Stimulated activated CD8-positive, alpha-beta memory T cell treated with anti-CD3 and anti-CD28 coated beads, Interleukin-4, amount 100 ng/mL, for 1 hour (primary cell): ENCODE measurements at places on chromosomes 3 and 15.

GRCh38 chr3:123137001-123137400 is 64.7 kb upstream of the SEC22A start:
- DNase-seq, result no peak

- DNase-seq, result no peak
These were observed 7.2 kb upstream of the SCAMP5 start for GRCh38 chr15:74988007-74988800.

GRCh38 chr15:67037694-67038093 is 27.7 kb upstream of the SMAD3 start:
- no peak for DNase-seq

DNA sequence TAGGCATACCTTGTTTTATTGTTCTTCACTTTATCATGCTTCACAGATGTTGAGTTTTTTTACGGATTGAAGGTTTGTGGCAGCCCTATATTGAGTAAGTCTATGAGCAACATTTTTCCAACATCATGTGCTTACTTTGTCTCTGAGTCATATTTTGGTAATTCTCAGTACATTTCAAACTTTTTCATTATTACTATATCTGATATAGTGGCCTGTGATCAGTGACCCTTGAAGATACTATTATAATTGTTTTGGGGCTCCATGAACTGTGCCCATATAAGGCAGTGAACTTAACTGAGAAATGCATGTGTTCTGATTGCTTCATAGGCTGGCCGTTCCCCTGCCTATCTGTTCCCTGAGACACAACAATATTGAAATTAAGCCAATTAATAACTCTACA is 42.8 kb upstream of the NSMCE3 start:
- DNase-seq, result no peak

DNA sequence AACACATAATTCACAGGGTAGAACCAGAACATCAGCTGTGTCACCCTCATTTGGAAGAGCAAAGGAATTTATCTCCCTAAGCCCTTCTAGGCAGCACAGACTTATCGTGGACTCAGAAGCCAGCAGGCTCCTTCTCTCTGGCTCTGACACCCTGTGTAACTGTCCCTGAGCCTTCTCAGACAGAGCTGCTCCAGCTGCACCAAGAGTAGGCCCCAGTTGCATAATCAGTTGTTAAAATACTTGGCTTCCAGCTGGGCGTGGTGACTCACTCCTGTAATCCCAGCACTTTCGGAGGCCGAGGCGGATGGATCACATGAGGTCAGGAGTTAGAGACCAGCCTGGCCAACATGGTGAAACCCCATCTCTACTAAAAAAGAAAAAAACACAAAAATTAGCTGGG is 49.4 kb upstream of the ACVR2B start:
- no peak for DNase-seq

DNA sequence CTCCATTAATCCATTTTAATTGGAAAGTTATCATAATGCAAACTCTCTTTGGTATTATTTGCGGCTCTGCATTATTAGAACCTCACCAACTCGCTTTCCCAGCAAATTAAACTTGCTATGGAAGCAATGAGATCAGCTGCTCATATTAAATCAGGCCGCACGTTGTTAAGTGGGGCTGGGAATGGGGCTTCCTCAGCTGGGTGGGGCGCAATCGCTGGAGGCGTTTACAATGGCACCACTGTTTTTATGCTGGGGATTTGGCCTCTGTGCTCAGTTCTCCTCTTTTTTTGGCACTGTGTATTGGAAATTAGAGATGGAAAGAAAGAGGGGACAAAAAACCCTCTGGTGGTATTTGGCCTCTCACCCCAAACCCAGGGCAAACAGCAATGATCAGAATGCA is 72.2 kb downstream of the RPLP1 start:
- DNase-seq, result no peak

DNA sequence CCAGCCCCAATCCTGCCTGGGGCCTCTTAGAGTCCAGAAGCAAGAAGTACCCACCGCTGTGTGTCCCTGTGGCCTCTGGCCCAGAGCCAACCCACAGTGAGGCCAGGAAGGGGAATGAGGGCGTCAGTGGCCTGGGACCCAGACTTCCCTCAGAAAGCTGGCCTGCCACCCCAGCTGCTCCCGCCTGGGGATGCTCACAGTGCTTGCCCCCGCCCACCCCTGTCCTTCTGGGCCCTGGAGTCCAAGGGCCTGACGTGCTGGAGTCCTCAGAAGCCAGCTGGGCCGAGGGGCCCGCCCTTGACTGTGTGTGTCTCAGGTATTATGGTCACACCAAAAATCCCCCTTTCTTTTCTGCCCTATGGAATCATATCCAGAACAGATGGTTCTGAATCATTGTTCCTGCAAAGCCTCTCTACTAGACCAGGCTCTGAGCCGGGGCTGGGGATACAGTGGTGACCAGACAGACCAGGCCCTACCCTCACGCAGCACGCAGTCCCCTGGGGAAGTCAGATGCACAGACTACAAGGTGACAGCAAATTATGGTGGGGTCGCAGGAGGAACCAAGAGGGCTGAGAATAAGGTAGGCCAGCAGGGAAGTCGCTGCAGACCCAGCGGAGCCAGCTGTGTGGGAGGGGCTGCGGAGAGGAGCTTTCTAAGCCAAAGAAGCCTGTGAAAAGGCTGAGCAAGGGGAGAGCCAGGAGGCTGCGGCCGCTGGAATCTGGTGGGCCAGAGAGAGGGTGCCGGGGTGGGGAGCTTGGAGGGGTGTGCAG is 99.1 kb downstream of the VGLL4 start:
- no peak for DNase-seq

- no peak for DNase-seq
These were observed 137.7 kb downstream of the LRIG1 start for GRCh38 chr3:66363148-66363547.

GRCh38 chr3:194268654-194269512 is 82.2 kb downstream of the CPN2 start:
- no peak for DNase-seq

GRCh38 chr3:113008117-113008516 is 17.3 kb downstream of the GTPBP8 start:
- DNase-seq, result no peak

- no peak for DNase-seq
These were observed 6.6 kb downstream of the HTR3C start for GRCh38 chr3:184059424-184059823.

DNA sequence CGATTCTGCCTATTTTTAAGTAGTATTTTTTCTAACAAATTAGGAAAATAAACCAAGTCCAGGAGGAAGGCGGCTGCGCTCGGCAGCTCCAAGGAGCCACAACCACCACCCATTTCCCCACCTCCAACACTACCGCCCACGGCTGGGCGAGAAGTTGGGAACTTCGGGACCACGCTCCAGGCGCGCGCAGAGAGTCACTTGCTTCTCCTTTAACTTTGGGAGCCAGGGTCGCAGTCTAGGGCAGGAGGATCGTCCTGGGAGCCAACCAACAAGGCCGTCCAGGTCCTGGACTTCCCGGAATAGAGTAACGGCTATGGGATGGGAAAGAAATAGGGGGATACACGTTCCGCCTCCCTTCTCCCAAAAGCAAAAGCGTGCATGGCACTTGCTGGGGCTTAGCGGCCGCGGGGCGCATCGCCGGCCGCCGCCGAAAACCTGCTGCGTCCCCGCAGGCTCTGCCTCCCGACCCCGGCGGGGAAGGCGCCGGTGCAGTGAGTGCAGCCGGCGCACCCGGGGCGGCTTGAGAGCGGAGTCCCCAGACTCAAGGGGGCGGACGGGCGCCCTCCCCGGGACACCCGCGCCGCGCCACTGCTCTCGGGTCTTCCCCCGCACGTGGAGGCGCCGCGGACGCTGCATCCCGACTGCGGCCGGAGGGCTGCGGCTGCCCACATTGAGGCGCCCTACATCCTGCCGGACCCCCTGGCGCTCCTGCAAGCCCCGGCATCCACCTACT is 699 bp downstream of the MEGF11 start:
- DNase-seq, result no peak

DNA sequence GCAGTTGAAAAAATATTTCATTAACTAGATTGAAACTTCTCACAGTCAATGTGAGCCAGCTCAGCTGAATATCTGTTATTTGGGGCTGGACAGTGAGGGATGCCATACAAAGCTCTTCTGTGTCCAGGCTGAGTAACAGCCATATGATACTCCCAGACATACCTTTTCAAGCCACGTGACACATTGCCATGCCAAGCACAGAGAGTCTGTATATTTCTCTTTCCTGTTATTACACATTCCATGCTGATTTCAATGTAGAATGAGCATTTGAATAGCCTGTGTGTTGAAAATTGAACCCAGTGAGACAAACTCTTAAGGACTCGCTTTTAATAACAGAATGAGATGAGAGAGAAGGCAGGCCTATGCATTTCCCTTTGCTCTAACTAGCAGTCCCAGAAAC is 334.7 kb upstream of the RASGRP1 start:
- no peak for DNase-seq

- DNase-seq, result no peak
These were observed 37.3 kb downstream of the KIF9 start for GRCh38 chr3:47245271-47245670.

GRCh38 chr3:160842021-160843005 is 86.3 kb downstream of the PPM1L start:
- DNase-seq, result no peak

DNA sequence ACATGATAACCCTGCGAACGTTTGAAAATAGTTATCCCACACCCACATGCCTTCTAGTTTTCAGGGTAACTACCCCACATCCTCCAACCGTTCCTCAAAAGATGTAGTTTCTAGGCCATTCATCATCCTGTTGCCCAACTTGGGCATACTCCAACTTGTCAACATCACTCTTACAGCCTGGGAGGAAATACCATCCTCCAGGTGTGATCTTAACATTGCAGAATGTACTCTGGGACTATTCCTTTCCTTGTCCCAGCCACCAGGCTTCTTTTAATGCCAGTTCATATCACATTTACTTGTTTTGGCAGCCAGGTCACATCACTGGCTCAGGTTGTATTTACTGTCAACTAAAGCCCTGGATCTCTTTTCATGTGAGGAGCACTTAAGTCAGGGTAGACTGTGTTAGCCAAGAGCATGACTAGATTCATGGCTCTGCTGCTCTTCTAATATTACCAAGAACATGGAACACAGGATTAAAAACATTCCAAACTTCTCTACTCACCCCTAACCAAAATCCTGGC is 4.0 kb upstream of the DENND6A start:
- DNase-seq, result no peak

- no peak for DNase-seq
These were observed 336.2 kb downstream of the ERC2 start for GRCh38 chr3:56131974-56132590.

GRCh38 chr3:72977060-72977808 is 19.4 kb upstream of the PPP4R2 start:
- no peak for DNase-seq

DNA sequence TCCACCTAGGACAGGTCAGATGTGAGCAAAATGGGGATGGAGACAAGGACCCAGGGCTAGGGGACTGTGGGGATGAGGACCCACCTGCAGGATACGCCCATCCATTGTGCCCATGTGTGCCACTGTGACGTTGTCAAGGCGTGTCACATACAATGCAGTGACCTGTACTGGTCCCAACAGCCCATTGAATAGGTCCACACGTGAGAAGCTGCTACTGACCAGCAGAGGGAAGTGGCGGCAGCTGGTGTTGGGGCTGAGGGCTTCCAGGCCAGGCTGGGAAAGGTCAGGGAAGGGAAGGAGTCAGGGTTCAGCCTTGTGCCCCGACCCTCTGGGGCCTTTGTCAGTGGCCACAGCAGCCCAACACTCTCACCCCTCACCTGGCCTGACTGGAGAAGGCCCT is 4.7 kb downstream of the MST1R start:
- DNase-seq, result no peak

DNA sequence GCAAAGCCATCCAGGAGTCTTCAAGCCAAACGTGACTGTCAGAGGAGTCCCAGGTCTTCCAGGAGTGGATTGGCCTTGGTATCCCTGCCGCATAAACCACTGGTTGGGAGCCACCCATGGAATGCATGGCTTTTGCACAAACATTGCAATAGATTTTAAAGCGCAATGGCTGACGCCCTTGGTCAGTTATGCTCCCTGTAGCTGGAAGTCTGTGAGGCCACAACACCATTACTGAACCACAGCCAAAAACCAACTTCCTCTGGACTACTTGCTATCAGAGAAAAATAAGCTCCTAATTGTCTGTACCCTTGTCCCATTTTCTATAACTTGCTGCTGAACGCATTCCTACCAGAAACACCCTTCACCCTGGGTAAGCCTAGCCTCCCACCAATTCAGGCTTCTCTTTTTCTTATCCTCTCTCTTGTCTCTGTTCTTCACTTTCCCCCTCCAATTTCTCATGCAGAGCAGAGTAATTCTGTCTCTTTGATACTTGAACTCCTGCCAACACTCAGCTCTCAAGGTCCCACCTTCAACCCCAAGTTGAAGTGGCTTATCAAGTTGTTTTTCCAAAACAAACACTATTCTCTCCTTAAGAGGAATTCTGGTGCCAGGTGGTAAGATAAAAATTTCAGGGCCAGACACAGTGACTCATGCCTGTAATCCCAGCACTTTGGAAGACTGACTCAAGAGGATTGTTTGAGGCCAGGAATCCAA is 176.4 kb upstream of the UBE2E1 start:
- no peak for DNase-seq

DNA sequence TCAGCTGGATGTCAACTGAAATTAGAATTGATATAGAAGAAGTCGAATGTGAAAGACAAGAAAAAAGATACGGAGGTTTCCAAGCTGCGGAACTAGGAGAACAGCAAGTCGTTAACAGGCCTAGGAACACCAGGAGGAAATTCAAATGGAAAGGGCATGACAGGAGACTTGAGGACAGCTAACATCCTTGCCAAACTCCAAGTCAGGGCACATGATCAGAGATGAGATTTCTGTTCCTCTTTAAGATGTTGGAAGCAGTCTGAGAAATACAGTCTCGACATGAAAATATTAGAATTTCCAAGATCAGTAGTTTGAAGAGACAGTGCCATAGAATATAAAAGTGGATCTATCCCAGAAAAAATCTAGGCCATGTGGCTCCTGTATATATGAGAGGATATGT is 5.0 kb downstream of the MYO5A start:
- DNase-seq, result no peak

- DNase-seq, result no peak
These were observed 17.6 kb downstream of the EFCC1 start for GRCh38 chr3:129018751-129019150.

GRCh38 chr3:12750658-12751071 is 8.4 kb downstream of the TMEM40 start:
- DNase-seq, result no peak

- DNase-seq, result no peak
These were observed 16.7 kb downstream of the MIX23 start for GRCh38 chr3:122366379-122366749.

GRCh38 chr15:77525907-77526594 is 105.4 kb downstream of the HMG20A start:
- DNase-seq, result no peak
